ENCODE measurements at places on chromosomes 5 and 9.

DNA sequence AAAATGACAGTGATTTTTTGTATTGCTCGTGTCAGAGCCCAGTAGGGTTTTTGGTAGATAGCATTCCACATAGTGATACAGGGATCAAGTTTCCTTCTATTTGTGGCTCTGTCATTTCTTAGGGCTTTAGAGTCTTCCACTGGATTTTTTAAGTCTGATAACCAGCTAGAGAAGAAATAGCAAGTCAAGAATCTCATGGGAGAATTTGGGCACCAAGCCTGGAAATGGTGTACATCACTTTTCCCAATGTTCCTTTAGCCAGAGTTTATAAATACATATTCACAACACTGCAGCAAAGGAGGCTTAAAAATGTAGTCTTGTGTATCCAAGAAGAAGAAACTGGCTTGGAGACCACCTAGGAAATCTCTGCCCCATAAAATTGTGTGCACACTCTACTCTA is 647.1 kb upstream of the KLF4 start:
- DNase-seq = no peak

- no peak for DNase-seq
These were observed 75.6 kb downstream of the S1PR3 start for GRCh38 chr9:89066835-89067234.

GRCh38 chr9:34568774-34569173 is 20.8 kb downstream of the CNTFR start:
- DNase-seq = no peak

DNA sequence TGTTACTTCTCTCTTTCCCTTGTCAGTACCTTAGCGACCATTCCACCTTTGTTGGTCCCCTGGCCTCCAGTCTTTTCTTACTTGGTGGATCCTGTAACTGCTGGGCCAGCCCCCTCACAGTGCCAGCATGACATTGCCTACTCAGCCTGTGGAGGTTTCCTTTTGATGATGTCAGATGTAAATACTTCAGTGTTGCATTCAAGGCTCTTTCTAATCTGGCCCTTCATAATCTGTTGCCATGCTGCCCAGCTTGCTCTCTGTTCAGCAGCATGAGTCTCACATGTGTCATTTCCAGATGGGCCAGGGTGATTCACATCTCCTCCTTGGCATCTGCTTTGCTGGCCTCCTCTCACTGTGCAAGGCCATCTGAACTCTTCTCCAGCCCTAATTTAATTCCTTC is 57.1 kb downstream of the MAST4 start:
- DNase-seq = no peak

DNA sequence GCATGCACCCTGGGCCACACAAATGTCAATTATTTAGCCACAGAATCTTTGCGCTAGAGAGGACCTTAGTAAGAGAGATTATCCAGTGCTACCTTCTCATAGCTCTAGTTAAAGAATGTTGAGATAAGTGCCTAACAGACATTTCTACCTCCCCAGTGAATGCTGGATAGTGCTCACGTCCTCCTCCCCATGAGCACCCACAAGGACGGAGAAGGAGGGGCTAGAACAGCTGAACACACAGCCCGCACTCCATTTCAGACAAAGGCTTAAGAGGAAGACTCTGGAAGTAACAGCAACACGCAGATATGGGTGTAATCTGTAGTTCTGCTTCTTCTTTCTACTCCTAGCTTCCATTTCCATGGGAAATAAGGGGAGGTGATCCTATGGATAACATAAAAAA is 120.5 kb downstream of the FEM1C start:
- no peak for DNase-seq

- DNase-seq = no peak
These were observed 93.7 kb upstream of the MRPS30 start for GRCh38 chr5:44714871-44715561.

GRCh38 chr5:113204525-113205161 is 228.0 kb downstream of the DCP2 start:
- no peak for DNase-seq

GRCh38 chr5:79236970-79237739 is 1.2 kb downstream of the JMY start:
- DNase-seq = peak; percentile 10

DNA sequence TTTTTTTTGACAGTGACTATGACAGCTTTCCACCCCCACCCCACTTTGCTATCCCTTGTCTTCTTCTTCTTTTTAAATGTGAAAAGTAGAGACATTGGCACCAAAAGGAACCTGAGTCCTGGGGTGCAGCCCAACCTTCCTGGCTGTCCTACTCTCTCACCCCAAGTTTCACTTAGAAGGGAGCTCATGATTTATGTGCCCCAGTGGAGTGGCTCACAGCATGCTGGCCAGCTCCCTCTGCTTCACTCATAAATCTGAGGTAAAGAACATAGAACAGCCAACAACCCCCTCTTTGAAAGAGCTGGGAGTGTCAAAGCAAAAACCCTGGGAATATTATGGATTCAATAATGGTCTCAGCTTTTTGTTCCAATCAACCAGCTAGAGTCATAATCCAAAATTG is 196.3 kb upstream of the DAPK1 start:
- no peak for DNase-seq

GRCh38 chr5:136022965-136023364 is 5.8 kb upstream of the TGFBI start:
- no peak for DNase-seq

GRCh38 chr9:95104980-95105379 is 212.5 kb downstream of the FANCC start:
- DNase-seq = no peak

DNA sequence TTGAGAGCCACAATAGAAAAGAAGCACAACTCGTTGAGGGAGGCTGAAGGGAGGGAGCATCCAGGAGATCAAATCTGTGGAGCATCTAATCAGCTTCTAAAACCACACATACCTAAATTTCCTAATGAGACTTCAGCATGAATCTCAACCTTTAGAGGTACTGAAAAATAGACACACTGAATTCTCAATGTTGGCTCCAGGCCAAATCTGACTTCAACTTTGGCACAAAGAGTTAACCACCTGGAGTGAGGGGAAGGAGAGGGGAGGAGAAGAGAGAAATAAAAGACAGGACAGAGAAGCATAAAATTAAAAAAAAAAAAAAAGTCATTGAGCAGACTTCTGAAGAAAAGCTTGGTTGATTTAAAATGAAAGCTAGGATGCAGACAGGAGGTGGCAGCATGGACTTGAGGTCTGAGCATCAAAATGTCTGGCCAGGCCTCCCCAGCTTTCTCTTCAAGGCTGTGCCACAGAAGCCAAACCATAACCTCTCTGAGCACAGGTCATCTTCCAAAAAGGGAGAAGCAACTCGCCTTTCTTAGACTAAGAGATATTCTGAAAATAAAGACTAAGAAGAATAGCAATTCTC is 205.6 kb downstream of the DENND1A start:
- DNase-seq = no peak

DNA sequence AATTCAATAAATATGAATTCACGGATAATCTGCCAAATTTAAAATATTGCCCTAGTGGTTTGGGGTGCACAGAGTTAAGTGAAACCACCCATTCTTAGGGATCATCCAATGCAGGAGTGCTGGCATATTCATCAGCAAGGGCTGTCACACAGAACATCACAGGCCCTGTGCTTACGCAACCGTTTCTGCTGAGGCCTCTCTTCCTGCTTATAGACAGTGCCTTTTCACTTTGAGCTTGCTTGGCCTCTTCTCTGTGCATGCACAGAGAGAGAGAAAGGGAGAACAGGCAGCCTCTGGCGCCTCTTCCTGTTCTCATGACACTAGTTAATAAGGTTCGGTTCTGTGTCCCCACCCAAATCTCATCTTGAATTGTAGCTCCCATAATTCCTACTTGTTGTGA is 366.3 kb downstream of the ICE1 start:
- DNase-seq = no peak

- no peak for DNase-seq
These were observed 433.5 kb downstream of the KIAA0825 start for GRCh38 chr5:94184870-94185269.

DNA sequence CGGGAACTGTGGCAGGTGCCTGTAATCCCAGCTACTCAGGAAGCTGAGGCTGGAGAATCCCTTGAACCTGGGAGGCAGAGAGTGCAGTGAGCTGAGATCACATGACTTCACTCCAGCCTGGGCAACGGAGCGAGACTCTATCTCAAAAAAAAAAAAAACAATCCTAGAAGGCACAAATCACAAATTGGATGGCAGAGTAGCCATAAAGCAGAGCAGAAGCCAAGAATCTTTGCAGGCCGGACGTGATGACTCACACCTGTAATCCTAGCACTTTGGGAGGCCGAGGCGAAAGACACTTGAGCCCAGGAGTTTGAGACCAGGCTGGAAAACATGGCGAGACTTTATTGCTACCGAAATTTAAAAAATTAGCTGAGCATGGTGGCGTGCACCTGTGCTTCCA is 9.2 kb upstream of the FUBP3 start:
- DNase-seq = no peak

DNA sequence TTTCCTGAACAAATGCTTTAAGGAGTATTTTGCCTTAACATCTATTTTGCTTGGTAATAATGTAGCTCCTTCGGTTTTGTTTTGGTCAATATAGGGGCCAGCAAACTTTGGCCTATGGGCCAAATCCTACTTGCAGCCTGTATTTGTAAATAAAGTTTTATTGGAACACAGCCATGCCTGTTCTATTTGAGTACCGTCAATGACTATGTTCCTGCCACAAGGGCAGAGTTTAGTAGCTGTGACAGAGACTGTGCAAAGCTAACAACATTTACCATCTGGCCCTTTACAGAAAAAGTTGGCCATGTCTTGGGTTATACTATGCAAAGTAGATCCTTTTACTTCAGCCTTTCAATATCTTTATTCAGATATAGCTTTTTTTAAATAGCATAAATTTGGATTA is 113.4 kb downstream of the NR3C1 start:
- DNase-seq = no peak

DNA sequence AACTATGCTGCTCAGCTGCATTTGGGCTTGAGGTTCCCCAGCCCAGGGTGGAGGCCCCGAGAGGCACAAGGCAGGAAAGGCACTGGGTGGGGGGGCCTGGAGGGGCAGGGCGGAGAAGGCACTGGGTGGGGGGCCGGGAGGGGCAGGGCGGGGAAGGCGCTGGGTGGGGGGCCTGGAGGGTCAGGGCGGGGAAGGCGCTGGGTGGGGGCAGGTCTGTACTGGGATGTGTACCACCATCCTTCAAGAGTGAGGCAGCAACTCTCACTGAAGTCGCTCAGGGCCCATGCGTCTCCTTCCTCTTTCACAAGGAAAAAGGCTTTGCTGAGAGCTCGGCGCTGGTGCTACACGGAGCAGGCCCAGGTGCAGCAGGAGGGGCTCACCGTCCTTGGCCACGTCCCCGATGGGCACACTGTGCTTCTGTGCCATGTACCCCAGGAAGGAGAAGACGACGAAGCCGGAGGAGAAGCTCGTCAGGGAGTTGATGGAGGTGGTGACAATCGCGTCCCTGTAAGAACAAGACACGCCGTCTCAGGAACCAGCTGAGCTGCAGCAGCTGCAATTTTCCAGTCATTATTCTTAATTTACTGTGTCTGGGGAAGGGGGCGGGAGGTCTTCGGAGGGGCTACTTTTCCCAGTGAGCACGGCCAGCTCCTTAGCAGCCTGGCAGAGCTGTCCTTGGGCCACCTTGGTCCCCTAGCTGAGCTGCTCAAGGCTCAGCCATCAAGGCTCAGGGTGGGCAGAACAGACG is 30.8 kb downstream of the SLC6A3 start:
- DNase-seq = no peak

DNA sequence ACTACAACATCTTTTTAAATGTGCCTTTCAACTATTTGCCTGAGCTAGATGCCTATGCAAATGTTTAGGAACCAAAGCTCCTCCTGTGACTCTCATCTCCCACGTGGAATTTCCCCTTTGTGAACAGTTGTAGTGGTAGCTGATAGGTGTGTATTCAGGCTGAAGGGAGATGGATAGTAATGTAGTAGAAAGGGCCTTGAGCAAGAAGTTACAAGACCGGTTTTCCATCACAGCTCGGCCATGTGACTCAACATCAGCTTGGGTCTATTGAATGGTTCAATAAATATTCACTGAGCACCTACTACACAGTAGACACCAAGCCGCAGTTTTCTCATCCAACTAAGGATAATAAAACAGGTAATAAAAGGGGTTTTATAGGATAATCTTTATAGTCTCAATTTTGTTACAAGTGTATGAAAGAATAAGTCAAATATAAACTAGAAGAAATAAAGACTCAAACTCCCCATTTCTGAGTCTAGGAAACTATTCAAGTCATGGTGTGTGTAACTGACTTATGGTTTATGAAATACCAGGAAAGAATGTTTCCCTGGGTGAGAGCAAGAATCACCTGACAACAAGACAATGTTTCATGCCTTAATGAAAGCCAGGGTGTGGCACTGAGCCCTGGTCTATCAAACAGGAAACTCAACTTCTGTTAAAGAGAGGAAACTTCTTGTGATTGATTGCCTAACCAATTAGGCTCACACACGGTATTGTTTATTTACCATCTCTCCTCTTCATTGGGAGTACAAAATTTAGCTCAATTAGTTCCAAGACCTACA is 187.1 kb upstream of the SPEF2 start:
- no peak for DNase-seq

- DNase-seq = no peak
These were observed 21.4 kb downstream of the PJA2 start for GRCh38 chr5:109388407-109388806.

DNA sequence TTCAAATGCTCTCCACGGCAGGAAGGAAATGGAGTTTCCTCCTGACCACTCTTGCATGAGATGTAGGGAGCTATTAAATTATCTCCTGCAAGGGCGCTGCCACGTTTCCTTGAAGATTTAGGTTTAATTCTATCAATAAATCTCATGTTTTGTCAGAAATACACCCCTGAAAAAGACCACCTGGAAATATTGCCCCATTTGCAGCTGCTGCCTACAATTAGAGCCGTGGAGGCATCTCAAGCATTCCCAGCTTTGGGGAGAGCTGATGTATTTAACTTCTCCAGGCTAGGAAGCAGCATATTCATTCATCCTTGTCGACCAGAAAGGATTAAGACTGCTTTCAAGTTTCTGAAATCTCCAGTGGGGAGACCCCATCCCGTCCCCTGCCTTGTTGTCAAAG is 40.5 kb downstream of the CCNJL start:
- DNase-seq = no peak

Data from stimulated activated CD4-positive, alpha-beta T cell treated with anti-CD3 and anti-CD28 coated beads, TNF-alpha, amount 100 ng/mL, for 48 hours (primary cell).